ENCODE measurements at places on chromosomes 3 and 15. TPM values are rescaled to one million over a fixed set of nuclear protein-coding genes. Genes with fewer than 3 reads are reported as not detected.

- DNase-seq: no peak
These were observed 31.1 kb downstream of the RASGRP1 start for GRCh38 chr15:38533416-38533915.

DNA sequence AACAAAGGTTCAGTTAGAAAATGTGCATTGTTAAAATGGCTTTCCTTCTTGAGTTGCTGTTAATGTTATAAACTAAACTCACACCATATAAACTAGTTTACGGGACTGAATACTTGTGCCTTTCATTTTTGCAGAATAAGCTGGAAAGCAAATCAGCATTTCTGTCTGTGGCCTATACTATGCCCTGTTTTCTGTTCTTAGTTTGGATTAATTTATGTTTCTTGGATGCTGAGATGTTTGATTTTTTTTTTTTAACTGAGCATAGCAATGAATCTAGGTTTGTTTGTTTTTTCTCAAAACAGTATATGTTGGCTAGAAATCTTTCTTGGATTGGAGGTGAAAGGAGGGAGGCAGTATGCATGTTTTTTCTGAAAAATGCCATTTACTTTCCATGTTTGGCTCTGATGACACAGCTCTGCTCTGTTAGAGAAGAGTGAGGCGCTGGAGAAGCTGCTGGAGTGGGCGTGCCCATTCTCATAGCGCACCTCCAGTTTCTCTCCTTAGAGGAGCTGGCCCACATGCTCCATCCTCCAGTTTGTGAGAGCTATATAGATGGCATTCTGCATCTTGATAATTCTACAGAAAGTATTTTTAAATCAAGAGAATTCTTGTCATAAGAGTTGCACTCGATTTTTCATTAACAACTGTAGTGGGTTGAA is 423.6 kb upstream of the TPM1 start:
- no peak for DNase-seq

DNA sequence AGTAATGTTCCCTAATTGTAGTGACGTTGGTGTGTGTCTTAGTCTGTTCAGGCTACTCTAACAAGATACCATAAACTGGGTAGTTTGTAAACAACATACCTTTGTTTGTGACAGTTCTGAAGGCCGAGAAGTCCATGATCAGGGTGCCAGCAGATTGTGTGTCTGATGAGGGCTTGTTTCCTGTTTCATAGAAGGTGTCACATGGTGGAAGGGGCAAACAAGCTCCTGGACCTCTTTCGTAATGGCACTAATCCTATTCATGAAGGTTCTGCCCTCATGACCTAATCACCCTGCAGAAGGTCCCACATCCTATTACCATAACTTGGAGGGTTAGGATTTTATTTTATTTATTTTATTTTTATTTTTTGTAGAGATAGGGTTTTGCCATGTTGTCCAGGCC is 11.1 kb downstream of the ATXN7 start:
- no peak for DNase-seq

DNA sequence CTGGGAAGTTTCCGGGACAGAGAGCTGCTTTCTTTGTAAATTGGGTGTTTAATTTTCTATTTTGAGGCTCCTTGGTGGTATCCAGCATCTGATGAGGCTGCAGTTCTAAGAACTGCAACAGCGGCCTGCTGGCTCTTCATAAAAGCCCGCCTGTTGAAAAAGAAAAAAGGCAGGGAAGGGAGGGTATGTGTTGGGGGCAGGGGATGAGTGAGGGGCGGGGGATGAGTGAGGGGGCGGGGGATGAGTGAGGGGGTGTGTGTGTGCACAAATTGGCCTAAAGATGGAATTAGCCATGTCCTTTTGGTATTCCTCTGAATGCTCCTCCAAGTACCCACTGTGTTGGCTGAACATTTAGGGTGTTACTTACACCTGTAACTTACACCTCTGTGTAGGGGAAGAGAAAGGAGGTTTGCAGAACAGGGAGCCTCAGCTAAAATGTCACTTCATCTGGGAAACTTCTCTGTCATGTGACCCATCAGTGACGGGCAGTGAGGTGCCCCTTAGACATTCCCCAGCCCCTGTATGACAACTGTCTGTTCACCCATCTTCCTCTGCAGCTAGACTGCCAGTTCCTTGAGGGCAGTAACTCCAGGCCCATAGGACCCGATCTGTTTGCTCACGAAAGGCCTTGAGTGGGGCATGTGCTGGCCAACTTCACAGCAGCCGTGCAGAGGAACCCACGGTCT is 57.6 kb downstream of the LRIG1 start:
- no peak for DNase-seq

GRCh38 chr15:54150255-54150654 is 172.0 kb downstream of the UNC13C start:
- no peak for DNase-seq

DNA sequence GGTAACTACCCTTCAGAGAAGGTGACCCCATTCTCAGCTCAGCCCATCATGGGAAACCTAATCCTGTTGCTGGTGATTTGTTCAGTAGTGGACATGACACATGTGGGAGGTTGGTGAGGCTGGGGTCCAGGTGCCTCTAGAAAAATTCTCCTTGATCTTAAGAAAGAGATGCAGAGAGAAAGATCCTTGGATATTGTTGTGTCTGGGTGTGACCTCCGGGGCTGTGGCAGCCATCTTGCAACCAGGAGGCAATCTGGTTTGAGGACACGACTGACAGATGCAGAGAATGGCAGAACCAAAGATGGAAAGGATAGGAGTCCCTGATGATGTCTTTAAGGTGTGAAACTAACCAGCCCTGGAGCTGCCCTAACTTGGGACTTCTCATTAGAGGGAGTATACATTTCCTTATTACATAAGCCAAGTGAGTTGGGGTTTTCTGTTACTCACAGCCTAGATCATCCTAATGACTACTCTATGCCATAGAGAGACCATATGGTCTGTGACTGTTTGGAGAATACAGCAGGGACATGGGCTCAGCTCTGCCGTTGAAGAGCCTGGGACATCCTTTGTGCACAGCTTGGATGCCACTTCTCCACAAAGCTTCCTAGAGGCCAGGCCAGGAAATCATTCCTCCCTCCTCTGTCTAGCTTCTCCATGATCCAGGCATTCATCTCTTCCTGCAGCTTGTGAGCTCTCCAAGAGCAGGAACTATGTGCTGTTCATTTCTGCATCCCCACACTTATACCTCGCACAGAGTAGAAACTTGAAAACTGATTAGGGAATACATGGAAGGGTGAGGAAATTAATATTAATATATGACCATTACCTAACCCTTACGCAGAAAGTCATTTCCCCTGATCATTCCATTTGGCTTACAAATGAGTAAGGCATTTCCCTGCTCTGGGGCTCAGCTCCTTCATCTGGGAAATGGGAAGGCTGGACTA is 45.9 kb downstream of the HRH1 start:
- no peak for DNase-seq

DNA sequence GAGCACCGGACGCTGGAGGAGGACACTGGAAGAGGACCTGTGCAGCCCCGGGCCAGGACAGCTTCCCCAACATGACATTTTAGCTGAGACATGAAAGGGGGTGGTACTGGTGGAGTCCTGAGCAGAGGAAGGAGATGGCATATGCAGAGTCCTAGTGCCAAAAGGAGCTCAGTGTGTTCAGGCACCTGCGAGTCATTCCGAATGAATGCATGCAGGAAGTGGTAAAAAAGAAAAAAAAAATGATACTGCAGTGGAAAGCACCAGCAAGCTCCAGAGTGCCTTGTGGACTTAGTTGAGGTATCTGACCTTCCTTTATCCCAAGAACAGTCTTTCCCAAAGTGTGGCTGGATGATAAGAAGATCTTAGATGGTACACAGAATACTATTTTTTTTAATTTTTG is 6.6 kb upstream of the ZNF148 start:
- DNase-seq: no peak

DNA sequence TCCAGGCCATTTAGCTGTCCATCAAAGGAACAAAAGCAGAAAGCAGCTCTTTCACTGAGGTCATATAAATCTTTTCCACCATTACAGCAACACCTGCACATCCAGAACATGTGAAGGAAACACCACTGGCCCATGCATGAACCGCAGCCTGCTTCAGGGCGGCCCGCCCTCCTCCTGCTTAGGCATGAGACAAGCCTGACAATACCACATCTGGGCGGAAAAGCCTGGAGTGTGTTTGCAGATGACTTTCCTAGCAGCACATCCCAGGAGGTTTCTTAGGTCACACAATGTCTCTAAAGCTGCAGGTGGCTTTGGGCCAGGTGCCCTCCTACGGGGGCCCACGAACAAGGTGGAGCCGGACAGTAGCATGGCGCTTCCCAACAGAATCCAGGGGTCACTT is 19.6 kb downstream of the CYFIP1 start:
- no peak for DNase-seq

Gene PYGO1
- total RNA-seq: 7.7 TPM

Gene CGNL1
- total RNA-seq: 7.9 TPM

Gene KNG1
- 0.43 TPM for total RNA-seq

Gene ROPN1
- not detected for total RNA-seq

Gene MNS1
- 2.2 TPM for total RNA-seq

Gene NCK1
- total RNA-seq: 27.6 TPM

Gene MESP1
- total RNA-seq: 4.6 TPM

Measured in mucosa of gallbladder (tissue), 1 donor.